ENCODE measurements at places on chromosomes 7 and 10.

DNA sequence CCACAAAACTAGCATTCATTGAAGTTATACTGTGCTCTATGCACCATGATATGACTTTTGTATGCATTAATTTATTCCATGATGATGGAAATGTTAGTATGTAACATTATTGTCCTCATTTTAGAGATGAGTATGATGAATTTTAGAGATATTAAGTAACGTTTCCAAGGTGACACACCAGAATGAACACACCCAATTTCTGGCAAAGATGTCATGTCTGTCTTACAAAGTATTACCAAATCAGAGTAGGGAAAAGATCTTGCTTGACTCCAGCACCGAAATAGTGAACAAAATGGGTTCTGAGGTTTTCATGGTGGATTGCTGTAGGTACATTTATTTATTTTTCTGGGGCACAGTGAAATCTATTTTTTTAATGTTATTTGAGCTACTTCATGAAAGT lies 33.8 kb upstream of the COL1A2 start:
- DNase-seq: no peak

DNA sequence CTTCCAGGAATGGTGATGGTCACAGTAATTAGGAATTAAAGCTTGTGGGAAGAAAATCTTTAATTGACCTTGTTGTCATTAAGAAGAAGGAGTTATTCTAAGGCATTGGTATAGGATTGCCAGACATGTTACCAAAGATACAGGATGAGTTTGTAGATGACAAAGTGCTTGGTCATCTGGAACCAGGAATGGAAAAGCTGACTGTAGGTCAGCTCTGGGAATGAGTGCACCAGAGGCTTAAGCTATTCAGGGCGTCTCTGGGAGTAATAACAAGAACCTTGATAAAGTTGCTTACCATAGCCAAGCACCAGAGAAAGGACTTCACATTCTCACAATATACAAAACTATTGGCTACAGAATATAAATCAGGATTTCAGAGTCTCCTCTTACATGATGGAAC lies 89.0 kb downstream of the PHTF2 start:
- DNase-seq: no peak

- no peak for DNase-seq
Observed at GRCh38 chr7:131555552-131556052, 826 bp downstream of the PODXL start.

DNA sequence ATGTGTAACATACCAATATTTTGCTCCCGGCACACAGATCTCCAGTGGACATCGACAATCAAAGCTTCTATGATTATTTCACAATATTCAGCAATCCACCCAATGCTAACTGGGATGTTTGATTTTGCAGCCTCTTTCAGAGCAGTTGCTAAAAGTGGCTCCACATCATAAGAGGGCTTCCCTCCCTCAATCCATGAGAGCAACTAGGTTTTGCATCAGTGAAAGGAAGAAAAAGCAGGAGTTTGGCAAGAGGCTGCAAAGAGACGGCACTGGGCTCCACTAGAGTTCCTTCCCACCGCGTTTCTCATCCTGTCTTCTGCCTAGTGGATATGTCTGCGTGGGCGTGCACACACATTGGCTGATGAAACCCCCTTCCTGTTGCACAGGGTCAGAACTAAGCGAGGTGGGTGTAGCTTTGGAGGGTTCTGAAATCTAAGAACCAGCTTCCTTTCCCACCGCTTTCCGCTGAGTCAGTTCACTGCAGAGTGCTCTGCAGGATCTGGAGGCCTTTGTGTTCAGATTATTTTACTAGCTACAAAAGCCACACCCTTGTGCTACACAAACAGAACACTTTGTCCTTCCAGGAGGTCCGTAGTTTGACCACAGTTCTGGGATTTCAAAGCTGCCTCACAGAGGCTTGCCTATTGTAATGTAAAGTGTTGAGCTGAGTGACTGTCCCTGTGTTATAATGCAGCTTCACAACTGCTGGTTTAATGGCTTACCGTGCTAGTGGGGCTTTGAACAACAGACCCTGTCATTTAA lies 28.1 kb downstream of the ARL4A start:
- no peak for DNase-seq

- DNase-seq: no peak
Observed at GRCh38 chr10:120948889-120949608, 97.9 kb downstream of the WDR11 start.

DNA sequence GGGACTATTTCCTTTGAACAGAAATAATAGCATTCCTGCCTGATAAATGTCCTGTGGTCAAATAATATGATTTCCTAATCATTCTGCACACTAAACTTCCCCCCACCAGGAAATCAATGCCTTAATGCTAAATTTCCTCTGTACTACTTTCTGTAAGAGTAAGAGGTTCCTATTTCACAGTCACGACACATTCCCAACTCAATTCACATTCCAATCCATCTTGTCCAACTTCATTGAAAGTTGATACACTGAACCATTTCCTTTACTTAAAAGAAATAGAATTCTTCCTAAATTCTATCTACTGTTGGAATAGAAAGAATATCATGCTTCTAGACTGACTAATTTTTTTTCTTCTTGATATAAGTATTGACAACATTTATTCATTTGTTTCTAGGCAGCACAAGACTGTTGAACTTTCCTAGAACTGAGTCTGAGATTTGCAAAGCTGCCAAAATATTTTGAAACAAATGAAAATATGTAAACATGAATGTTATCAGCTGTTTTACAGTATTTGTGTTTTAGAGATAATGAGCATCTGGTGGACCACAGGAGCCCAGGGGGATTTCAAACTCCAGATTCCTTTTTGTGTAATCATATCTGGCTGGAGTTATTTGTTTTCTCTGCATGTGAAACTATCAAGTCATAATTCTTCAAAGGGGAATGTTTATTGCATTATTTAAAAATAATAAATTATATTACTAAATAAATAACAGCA lies 121.5 kb downstream of the TPST1 start:
- DNase-seq: no peak

All from chondrocyte (in vitro differentiated cells).